ENCODE measurements at places on chromosomes 7 and 10.
A peak's percentile ranks its signal among the peaks of the same experiment; 100 is the strongest.

DNA sequence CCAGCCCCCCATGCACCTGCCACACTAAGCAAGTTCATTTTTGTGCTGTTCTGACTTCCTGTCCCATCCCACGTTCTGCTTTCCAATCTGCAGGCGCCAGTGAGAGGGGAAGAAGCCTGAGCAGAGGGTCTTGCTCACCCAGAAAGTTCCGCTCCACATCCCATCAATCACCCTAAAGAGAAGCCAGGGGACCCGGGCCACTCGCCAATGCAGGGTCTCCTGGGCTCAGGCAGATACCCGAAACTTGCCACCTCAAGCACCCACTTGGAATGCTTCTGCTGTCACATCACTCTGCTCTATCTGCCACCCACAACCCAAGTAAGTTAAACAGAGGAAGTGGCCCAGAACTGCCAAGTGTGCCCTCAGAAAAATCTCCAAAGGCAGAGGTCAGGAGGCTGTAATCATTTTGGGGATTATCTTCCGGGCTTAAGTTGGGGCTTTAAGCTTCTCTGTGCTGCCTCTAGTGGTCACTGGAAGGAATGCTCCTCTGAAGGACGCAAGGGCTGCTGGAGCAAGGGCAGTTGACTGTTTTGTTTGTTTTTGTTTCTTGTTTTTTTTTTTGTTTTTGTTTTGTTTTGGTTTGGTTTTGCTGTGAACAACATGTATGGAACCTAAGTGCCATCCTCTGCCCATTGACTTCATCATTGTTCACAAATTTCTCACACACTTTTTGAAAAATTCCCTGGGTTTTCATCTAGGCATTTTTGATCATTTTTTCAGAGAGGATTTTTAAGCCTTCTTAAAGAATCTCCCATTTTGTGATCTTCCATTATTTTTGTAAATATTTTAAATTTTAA lies 25.5 kb downstream of the PRR15 start:
- DNase-seq, result no peak

DNA sequence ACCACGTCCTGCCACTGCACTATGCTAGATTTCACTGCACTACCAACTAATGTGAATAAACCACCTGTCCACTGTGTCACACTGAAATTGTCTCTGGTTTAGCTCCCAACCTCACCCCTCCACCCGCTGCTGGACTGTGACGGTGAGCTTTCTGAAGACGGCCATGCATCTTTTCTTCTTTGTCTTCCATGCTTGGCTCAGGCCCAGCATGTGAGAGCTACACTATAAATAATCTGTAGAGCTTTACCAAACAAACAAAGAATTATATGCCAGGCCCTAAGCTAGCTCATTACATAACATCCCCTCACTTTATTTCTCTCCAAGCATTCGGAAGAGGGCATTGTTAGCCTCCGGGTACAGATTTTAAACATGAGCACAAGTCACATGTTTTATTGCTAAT lies 633.2 kb downstream of the TNS3 start:
- DNase-seq, result no peak

- no peak for DNase-seq
Measured at GRCh38 chr10:22623633-22624253, 90.6 kb downstream of the PIP4K2A start.

DNA sequence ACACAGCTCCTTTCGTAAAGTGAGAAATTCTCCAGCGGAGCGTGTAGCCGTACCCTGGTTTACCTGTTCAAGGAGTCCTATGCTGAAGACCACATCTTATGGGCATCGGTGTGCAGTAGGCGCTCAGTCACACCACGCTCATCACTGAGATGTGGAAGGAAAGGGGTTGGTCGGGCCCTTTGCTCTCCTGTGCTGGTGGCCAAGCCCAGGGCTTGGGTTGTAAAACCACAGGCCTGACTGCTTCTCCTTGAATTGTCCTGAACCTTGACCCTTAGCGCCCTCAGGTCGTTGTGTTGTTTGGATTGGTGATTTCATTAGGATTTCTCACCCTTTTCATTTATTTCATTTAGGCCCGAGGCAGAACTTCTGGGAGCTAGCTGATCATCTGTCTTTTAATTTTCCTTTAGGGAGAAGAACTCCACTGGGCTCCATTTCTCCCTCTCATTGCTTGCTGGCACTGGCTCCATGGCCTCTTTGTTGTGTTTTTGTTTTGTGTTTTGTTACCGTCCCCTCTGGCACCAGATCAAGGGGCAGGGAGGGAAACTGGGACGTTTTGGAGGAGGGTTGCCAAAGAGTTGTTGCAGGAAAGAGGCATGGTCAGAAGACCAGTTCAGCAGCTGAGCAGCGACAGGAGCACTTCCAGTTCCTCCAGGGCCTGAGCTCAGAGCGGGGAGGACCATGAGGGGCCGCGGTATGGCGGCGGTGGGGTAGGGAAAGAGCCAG lies 511.4 kb upstream of the GALNT17 start:
- DNase-seq, result peak; percentile 61

DNA sequence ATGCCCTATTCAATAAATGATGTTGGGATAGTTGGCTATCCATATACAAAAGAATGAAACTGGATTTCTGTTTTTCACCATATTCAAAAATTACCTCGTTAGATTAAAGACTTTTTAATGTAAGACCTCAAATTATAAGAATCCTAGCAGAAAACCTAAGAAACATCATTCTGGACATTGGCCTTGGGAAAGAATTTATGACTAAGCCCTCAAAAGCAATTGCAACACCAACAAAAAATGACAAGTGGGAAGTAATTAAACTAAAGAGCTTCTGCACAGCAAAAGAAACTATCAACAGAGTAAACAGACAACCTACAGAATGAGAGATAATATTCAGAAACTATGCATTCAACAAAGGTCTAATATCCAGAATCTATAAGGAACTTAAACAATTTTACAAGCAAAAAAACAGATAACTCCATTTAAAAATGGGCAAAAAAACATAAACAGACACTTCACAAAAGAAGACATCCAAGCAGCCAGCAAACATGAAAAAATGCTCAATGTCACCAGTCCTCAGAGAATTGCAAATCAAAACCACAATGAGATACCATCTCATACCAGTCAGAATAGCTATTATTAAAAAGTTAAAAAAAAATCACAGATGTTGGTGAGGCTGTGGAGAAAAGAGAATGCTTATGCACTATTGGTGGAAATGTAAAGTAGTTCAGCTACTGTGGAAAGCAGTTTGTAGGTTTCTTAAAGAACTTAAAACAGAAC lies 309.8 kb downstream of the AHR start:
- no peak for DNase-seq

DNA sequence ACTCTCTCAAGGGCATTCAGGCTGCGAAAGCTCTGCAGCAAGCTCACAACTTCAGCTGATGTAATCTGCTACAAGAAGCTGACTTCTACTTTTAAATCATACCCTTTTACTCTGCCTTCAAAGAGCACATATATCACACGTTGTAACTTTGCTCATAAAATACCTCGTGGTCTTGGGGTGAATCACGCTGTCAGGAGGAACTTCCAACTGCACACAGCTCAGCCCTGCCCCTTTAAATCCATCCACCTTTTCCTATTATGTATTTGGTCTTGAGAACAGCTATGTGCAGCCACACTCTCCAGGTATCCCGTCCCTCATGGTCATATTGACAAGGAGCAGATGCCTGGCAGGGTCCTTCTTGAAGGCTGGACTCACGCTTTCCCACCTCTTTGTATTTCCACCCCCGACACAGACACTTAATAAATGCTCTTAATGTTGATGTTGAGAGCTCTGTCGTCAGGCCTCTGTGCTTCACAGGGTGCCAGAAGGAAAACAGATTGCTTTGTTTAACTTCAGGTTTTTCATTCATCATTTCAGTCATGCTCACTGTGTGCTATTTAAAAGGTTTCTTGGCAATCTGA lies 47.6 kb downstream of the ICA1 start:
- DNase-seq, result no peak

DNA sequence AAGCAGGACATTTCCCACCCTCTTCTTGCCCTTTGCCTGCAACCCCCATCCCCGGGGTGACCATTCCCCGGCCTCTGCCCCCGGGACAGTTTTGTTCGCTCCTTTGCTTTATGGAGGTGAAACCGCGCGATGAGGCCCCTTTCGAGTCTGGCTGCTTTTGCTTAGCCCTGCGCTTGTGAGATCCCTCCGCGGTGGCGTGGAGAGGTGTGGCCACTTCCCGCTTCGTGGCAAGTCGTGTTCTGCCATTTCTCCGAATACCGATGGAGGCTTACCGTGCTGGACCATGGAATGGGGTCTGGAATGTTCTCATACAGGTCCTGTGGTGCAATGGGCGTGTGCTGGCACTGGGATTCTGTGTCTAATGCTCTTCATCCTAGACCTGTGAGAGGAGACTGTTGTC lies 106.7 kb downstream of the LHPP start:
- no peak for DNase-seq

DNA sequence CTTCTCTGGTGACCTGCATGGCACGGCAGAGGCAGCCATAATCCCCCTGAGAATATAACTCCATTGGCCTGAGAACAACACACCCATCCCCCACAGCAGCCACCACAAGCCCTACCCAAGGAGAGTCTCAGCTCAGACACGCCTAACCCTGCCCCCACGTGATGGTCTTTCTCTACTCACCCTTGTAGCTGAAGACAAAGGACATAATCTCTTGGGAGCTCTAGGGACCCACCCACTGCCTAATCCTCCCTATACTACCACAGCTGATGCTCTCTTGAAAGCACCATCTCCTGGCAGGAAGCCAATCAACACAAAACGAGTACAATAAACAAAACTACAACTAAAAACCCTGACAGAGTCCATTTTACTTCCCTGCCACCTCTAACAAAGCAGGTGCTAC lies 30.7 kb upstream of the HPSE2 start:
- DNase-seq, result no peak

DNA sequence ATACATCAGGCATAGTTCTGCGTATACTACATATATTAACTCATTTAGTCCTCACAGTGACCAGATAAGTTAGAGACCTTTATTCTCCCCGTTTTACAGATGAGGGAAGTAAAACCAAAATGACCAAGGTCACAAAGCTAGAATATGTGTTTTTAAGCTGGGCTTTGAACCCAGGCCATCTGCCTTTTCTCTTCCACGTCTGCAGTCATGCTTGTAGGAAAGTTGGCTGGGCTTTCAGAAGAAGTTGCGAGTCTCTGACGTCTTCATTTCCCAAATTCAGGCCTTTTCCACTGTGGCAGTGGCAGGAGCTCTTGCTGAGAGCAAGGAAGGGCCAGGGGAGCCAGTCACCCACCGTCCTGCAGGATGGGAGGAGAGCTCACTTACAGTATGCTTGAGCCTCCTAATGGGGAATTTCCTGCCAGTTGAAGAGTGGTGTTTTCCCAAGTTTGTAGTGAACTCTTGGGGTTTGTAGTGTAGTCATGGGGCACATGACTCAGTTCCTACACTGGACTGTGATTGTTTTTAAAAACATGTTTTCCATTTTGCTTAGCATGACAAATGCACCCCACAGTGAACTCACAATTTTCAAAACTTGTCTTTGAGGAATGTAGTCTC lies 34.2 kb downstream of the CYP17A1 start:
- no peak for DNase-seq

DNA sequence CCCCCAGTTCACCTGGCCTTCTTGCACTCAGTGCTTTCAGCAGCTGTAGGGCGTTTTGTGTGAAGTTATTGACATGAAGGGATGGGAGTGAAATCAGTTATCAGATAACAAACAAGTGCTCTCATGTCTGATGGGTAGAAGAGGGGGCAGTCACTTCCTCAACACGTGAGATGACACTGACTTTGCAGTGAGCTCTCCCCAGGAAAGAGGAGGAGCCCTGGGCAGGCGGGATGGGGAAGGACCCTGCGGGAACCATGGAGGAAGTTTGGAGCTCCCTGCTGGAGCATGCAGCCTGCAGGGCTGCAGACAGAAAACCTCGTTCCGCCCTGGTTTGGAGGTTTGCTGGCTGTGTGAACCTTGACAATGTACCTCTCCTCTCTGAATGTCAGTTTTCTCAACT lies 38.7 kb downstream of the GPR26 start:
- DNase-seq, result no peak

DNA sequence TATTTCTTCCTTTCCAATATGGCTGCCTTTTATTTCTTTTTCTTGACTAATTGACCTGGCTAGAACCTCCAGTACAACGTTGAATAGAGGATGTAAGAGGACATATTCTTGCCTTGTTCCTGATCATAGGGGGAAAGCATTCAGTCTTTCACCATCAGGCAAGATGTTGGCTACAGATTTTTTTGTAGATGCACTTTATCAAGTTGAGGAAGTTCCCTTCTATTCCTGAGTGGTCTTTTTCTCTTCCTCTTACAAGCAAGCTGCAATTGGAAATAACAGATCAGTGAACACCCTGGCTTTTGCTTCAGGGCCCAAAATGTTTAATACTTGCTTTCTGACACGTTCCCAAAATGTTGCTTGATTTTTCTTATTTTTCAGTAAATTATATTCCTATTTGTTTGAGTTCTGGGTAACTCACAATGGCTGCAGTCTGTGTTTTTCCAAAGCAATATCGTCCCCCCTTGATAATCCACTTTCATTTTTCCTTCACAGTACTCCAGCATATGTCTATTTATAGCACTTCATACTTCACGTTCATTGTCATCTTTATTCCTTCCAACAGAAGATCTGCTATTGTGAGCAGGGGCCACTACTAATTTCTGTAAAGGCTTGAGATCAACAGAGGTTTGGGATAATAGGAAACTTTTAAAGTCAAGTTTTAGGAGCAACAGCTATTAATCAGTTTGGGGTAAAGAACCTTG lies 11.7 kb downstream of the CPEB3 start:
- DNase-seq, result no peak

DNA sequence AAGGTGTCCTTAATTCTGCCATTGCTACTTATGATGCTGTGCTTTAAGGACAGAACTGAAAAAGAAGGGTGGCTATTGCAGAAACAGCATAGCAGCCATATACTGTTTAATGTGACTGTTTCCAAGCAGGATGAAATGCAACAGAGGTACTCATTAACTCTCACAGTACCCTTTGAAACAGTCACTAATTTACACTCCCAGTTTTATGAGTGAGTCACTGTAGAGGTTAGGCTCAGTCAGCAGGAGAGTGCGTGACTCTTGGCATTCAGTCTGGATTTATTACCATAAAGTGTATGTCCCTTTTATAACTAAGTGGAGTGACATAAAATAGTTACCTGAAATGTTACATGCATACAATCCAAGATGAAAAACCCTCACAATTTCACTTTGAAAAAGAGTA lies 27.7 kb downstream of the ALDH18A1 start:
- no peak for DNase-seq

DNA sequence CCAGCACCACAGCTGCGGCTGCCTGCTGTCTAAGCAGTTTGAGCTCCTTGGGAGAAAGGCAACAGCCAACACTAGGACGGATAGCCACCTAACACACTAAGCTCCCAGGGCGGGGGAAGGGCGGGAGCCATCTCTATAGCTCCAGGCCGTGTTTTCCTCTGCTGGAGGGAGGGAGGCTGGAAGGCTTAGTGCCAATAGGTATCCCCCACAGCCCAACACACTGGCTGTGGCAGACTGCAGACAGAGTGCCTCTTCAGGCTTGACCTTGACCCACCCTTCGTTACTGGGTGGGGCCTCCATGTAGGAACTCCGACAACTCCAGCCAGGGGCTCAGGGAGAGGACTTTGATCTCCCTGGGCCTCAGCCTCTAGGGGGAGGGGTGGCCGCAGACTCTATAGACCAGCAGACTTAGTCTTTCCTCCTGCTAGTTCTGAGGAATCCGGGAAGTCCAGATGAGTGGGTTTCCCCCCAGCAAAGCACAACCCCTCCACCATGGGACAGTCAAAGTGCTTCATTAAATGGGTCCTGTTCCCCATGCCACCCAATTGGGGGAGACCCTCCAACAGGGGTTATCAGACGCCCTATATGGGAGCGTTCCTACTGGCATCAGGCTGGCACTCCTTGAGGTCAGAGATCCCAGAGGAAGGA lies 314.4 kb upstream of the MKI67 start:
- DNase-seq, result no peak

- DNase-seq, result no peak
Measured at GRCh38 chr7:51128545-51129435, 187.8 kb downstream of the COBL start.

All from hypothalamus (tissue), 51 donors.